ENCODE measurements at places on chromosomes 2 and 18.

DNA sequence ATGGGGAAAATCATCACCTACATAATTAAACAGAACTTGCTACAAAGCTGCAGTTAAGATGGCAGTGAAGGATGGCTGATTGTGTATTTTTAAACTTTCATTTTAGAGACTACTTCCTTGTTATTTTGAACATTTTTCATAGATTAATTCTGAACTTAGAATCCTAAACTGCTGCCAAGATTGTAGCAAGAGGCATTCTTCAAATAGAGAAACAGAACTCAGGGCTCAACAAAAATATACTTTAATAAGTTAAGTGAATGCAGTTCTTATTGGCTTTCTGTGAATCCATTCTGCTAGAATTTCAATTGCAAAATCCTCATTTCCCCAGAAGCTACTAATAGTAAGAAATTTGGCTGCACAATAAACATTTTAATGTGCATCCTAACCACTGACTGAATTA, 160.3 kb downstream of the L3MBTL4 start:
- DNase-seq: no peak

DNA sequence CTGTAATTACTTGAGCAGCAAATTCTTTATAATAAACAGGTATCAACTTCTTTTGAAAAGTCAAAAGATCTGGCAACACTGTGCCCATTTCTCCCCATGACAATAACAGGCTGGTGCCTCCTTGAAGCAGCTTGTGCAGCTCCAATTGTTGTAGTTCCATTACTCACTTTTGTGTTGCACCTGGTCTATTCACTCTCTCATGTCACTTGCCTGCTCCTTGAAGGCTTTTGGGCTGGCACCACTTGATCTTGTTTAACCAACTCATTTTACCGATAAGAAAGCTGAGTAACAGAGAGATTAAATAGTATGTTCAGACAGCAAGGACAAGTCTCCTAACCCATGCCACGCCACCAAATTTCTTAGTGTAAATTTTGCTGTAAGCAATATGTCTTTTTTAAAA, 314.5 kb downstream of the OSR1 start:
- DNase-seq: no peak

GRCh38 chr2:100113990-100114433, 28.4 kb downstream of the AFF3 start:
- DNase-seq: no peak

GRCh38 chr2:196361606-196362326, 190.4 kb upstream of the STK17B start:
- DNase-seq: no peak

GRCh38 chr2:65663831-65664407, 231.5 kb upstream of the SPRED2 start:
- DNase-seq: no peak

GRCh38 chr2:105621038-105621437, 123.7 kb upstream of the NCK2 start:
- DNase-seq: no peak

- peak; percentile 77 for DNase-seq
Observed at GRCh38 chr2:5561006-5561405, 131.2 kb upstream of the SOX11 start.

- DNase-seq: no peak
Observed at GRCh38 chr2:3725002-3725401, 21.6 kb downstream of the DCDC2C start.

DNA sequence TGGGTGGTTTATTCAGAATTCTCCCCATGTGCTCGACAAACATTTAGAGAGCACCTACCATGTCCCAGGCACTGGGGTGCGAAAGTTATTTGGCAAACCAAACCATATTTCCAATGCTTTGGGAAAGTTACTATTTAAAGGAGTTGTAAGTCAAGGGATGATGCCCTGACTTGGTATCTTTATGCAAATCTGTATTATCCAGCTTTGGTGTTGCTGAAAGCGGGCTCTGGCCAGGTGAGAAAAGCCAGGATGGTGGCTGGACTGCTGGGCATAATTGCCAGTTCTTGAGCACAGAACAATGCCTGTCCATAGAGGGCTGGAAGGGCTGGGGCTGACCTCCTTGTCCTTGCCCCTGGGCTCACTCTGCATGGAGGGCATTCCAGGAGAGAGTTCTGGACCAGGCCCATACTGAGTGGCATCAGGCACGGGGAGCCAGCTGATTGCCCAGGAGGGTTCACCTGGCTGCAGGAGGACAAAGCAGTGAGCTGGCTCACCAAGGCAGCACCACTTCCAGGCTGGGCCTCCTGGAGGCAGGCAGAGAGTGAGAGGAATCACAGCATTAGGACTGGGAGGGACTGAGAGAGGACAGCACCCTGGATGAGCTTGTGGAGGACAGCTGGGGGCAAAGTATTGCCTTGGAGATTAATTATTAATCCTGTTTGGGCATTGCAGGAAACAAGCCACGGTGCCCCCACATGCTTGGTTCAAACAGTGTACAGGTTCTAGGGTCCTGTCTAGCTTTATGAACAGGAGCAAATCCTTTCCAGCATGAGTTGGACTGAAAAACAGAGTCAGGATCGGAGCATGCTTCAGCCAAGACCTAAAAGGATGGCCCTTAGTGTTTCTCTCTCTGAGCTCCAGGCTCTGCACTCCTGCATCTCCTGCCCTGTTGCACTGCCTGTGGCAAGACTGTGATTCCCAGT, 7.1 kb downstream of the KHK start:
- DNase-seq: no peak

All from stromal cell of bone marrow (primary cell).